GM23248 (cell line): ENCODE measurements at places on chromosomes 4 and X. TPM values are rescaled to one million over a fixed set of nuclear protein-coding genes. Genes with fewer than 3 reads are reported as not detected.

GRCh38 chr4:142354794-142355420 is 491.2 kb downstream of the INPP4B start:
- peaks cover 52% of the 10 kb centered on the region for H3K4me1 ChIP-seq
- H3K27ac ChIP-seq = 0 out of 2 replicates have a peak overlapping the region, but pooled peaks have one; percentile 40

DNA sequence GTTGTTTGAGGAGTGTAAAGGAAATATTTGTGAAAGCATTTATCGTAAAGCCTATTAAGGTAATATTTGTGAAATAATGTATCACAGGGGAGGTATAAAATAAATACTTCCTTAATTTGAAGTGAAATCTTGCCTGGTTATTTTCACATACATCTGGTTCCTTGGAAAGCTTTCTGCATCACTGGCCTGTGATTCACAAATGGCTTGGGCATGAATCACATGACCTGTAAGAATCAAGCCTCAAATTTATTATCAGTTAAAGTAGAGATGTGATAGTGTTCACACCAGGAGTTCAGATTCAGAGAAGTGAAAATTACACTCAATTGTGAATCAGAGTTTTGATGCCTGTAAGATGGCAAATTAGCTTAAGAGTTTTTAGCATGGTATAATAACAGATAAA is 1911.4 kb downstream of the STIM2 start:
- no peaks in the 10 kb centered on the region for H3K36me3 ChIP-seq
- H3K4me3 ChIP-seq = no peak overlapping the region
- no peak overlapping the region for H3K27ac ChIP-seq
- H3K4me1 ChIP-seq = peaks cover 4% of the 10 kb centered on the region; the same call in 1 of the 2 replicates
- peak; percentile 62 for DNase-seq
- H3K27me3 ChIP-seq = no peaks in the 10 kb centered on the region

DNA sequence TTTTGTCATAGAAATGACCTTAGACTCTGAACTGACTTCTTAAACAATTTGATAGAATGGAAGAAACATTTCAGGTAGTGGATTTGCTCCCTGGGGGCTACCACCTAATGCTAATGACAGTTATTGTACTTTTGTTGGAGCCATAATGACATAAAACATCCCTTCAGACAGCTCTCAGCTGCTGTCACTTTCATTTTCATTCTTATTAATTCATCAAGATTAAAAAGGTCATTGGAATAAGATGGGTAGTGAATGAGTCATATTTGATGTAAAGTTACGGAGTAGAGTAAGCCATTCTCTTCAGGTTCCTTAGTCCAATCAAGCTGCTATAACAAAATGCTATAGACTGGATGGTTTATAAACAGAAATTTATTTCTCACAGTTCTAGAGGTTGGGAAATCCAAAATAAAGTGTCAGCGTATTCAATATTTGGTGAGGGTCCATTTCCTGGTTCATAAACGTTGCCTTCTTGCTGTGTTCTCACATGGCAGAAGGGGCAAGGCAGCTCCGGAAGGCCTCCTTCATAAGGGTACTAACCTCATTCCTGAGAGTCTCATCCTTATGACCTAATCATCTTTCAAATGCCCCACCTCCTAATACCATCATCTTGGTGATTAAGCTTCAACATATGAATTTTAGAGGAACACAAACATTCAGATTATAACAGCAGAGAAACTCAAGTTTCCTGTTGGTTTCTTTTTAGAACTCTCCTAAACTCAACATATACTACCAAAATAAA is 268.5 kb downstream of the ARAP2 start:
- no peak for DNase-seq
- no peak overlapping the region for H3K27ac ChIP-seq
- H3K27me3 ChIP-seq = no peaks in the 10 kb centered on the region
- no peak overlapping the region for H3K4me3 ChIP-seq
- no peaks in the 10 kb centered on the region for H3K36me3 ChIP-seq
- no peaks in the 10 kb centered on the region for H3K4me1 ChIP-seq

- no peaks in the 10 kb centered on the region for H3K4me1 ChIP-seq
- H3K36me3 ChIP-seq = no peaks in the 10 kb centered on the region
- H3K27ac ChIP-seq = no peak overlapping the region
- peak; percentile 73 for DNase-seq
These were observed 12.3 kb upstream of the XPNPEP2 start for GRCh38 chrX:129726307-129727111.

- no peaks in the 10 kb centered on the region for H3K27me3 ChIP-seq
- H3K4me1 ChIP-seq = no peaks in the 10 kb centered on the region
- DNase-seq = no peak
- no peak overlapping the region for H3K27ac ChIP-seq
- no peaks in the 10 kb centered on the region for H3K36me3 ChIP-seq
These were observed 72.2 kb upstream of the PPP3CA start for GRCh38 chr4:101419336-101420135.

DNA sequence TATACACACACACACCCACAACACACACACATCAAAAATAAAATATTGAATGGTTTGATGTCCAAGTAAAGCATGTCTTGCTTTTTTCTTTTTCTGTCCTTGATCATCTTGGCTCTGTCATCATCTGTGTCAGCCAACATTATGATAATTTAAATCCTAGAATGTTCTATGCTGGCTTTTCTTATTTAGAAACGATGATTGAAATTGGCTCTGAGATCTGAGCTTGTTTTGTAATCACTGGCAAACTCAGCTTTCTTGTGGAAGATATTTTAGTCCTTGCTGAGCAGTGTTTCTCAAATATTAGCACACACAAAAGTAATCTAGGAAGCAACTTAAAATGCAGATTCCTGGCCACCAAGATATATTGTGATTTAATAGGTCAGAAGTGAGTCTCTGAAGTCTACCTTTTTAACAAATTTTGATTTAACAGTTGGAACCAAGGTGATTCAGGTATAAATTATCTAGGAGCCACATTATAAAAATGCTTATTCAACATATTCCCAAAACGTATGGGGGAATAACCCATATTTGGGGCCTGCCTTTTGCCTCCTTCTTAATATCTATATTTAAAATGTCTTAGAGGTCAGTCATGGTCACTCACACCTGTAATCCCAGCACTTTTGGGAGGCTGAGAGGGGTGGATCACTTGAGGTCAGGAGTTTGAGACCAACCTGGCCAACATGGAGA is 24.0 kb upstream of the DSPP start:
- no peak overlapping the region for H3K4me3 ChIP-seq
- H3K36me3 ChIP-seq = no peaks in the 10 kb centered on the region
- no peak overlapping the region for H3K27ac ChIP-seq
- H3K27me3 ChIP-seq = no peaks in the 10 kb centered on the region
- peaks cover 9% of the 10 kb centered on the region for H3K4me1 ChIP-seq

DNA sequence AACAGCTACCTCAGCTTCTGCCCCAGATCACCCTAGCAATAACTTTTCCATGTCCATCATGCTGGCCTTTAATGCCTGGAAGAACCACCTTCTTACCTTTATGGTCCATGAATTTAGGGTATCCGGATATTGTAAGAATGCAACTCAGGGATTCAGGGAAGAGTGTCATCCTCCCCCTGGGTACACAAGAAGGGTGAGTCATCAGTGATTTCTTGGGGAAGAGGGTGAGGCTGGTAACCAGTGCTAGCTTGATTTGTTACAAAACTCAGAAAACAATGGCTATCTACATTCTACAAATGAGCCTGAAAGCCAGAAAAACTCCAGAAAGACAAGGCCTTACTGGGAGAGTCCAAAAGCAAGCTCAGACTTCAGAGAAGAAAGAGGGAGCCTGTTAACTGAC is 10.4 kb upstream of the NALF2 start:
- H3K4me3 ChIP-seq = no peak overlapping the region
- no peak overlapping the region for H3K27ac ChIP-seq
- no peaks in the 10 kb centered on the region for H3K4me1 ChIP-seq
- H3K27me3 ChIP-seq = no peaks in the 10 kb centered on the region
- DNase-seq = no peak

DNA sequence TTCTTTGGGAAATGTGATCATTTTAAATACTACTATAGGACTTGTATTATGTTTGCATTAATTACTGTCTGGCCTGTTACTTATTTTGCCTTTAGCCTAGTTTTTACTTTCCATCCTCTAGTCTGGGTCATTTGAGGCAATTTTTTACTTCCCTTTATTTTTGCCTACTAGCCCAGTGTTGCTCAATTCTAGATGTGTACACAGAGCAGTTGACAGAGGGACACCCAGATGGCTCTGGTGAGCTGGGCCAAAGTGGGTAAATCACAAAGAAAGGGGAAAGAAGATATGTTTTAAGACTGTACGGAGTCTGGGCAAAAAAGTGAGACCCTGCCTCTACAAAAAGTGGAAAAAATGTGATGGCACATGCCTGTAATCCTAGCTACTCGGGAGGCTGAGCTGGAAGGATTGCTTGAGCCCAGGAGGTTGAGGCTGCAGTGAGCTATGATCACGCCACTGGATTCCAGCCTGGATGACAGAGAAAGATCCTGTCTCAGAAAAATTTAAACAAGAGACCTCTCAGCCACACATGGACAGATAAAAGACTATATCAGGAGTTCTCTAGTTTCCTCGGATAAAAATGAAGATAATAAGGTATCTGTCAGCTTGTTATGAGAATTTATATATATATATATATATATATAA is 35.7 kb downstream of the APOO start:
- no peaks in the 10 kb centered on the region for H3K36me3 ChIP-seq
- no peak overlapping the region for H3K27ac ChIP-seq
- H3K4me1 ChIP-seq = no peaks in the 10 kb centered on the region
- H3K4me3 ChIP-seq = no peak overlapping the region
- no peak for DNase-seq

DNA sequence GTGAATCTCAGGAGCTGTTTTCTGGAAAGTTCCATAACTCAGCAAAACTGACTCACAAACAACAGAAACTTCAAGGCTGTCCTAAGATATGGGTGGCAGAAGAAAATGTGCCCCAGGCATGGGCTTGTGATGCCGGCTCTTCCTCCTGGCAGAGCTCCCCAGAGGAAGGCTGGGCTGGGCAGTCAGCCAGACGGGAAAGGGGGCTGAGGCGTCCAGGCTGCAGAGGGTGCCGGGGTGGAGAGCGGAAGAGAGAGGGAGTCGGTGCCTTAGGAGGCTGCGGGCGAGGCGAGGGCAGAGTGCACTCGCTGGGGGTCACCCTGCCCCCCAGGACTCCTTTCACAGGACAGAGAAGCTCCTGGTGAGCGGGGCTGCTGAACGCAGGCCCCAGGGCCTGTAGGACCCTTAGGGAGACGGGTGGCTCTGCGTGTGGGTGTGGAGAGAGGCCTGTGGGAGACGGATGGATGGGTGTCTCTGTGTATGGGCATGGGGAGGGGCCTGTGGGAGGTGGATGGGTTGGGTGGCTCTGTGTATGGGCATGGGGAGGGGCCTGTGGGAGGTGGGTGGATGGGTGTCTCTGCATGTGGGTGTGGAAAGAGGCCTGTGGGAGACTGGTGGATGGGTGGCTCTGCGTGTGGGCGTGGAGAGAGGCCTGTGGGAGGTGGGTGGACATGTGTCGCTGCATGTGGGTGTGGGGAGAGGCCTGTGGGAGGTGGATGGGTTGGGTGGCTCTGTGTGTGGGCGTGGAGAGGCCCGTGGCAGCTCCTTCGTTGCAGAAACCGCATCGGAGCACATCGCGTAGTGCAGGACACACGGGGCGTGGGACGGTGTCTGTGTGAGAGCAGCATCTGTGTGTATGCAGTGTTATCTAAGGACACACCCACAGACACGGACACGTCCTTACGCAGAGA is 15.9 kb downstream of the PCGF3 start:
- peak overlapping the region; percentile 83 for H3K27ac ChIP-seq
- no peak overlapping the region for H3K4me3 ChIP-seq
- H3K4me1 ChIP-seq = peaks cover 21% of the 10 kb centered on the region
- no peaks in the 10 kb centered on the region for H3K27me3 ChIP-seq
- DNase-seq = peak; percentile 76

DNA sequence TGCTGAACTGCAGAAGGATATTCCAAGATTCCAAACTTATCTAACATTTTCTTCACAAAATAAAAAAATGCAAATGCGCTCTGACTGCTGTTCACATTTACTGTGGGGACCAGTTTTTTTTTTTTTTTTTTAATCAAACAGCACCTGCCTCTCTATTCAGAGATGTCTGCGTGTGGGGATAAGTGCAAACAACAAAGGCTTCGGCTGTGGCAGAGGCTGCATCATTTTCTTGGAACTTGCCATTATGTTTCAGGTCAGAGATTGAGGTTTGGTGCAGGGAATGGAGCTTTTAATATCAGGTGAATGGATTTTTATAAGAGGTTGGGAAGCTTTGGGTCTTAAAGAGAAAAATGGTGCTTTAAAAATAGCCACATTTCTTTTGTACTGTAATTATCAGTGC is 78.2 kb upstream of the TET2 start:
- no peaks in the 10 kb centered on the region for H3K27me3 ChIP-seq
- DNase-seq = no peak

DNA sequence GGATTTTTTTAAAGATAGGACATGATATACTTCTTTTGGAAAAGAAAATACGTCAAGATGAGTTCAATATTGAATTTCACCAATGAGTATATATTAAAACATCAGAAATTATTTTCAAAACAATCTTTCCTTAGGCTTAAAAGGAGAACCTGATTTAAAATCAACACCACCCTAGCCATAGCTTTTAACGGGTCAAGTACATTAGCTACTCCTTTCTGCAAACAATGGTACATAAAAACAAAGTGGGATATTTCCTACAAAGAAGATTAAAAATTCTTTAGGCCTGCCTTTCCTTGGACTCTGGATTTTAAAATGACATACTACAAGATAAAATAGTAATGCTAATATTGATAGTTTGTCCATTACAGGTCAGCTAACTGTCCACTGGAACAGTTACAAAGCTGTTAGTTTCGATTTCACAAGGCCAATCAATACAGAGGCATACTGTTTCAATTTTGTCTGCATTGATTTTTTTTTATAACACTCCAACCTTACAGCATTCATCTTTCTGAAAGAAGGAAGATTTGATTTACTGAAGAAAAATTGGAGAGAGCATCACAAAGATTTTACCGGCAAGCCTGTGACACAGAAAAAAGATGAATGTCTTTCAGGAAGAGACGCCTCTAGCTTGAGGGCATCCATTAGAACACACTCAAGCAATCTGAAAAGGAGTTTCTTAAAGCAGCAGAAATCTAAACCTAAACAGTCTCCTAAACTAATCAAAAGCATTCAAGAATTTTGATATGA is 97.2 kb downstream of the MAB21L2 start:
- DNase-seq = no peak
- H3K4me1 ChIP-seq = no peaks in the 10 kb centered on the region
- H3K36me3 ChIP-seq = no peaks in the 10 kb centered on the region
- H3K4me3 ChIP-seq = no peak overlapping the region
- no peak overlapping the region for H3K27ac ChIP-seq

DNA sequence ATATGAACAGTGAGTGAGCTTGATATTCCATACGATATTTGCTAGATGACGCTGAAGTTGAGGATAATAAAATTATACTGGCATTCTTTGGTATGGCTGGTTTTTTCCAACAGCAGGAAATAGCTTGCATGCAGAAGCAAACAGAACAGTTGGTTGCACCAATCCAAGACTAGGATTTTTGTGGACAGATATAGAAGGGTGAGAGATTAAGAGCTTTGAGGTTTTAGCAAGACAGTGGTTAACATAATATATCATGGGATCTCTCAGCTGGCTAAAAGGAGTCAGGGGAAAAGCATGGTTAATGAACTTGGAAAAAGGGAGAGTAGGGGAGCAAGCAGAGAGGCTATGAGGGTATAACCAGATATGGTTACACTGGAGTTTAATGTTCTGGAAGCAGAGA is 127.9 kb downstream of the DHX15 start:
- H3K27ac ChIP-seq = no peak overlapping the region
- H3K4me1 ChIP-seq = no peaks in the 10 kb centered on the region
- no peaks in the 10 kb centered on the region; the same call in 1 of the 2 replicates for H3K27me3 ChIP-seq
- no peak overlapping the region for H3K4me3 ChIP-seq
- H3K36me3 ChIP-seq = no peaks in the 10 kb centered on the region
- DNase-seq = no peak

The ADH6 gene
- not detected in 2 replicates for total RNA-seq

The PCDH10 gene
- total RNA-seq = 0.11 TPM in 1 of 2 replicates, not detected in the other

The FRAS1 gene
- total RNA-seq = 19.8 and 20.0 TPM in 2 replicates

The METAP1 gene
- total RNA-seq = 43.4 and 59.2 TPM in 2 replicates
